ENCODE measurements at places on chromosomes 16 and 17. TPM values are rescaled to one million over a fixed set of nuclear protein-coding genes. Genes with fewer than 3 reads are reported as not detected.

DNA sequence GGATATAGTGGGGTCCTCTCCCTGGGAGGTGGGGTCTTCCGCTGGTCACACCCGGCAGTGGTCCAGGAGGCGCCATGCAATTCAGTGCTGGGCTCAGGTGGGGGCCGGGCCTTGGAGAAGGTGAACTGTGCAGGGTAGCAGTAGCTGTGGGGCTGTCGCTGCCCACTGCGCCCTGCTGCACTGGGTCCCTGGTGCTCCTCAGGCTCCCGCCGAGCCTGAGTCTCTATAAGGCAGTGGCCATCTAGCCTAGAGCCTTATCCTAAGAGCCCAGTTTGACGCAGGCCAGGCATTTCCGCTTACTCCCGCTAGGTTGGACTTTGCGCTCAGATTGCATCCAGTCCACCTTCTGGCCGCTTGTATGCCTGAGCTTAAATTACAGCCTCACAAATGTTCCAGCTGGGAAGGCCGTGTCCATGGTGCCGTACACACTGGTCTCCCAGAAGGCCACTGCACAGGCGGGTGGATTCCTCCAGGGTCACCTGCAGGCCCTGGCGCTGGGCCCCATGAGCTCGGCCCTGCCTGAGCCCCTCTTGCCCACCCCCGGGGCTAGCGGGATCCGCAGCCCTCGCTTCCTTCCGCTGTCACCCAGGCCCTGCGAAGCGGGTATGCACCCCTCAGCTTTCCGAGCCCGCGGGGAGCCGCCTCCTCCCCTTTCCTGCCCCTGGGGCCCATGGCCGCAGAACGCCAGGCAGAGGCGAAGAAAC lies 1762.2 kb downstream of the TP53TG3F start:
- DNase-seq, result no peak

- DNase-seq, result no peak
Measured at GRCh38 chr17:59355030-59355701, 23.7 kb downstream of the YPEL2 start.

The TBX2 gene
- 8.3 TPM for total RNA-seq

The DLX3 gene
- total RNA-seq, result 2.5 TPM

The SRL gene
- total RNA-seq, result 0.03 TPM
